ENCODE measurements at places on chromosomes 3 and 15.

GRCh38 chr3:9153904-9154619 lies 95.4 kb downstream of the SRGAP3 start:
- no peak for DNase-seq

DNA sequence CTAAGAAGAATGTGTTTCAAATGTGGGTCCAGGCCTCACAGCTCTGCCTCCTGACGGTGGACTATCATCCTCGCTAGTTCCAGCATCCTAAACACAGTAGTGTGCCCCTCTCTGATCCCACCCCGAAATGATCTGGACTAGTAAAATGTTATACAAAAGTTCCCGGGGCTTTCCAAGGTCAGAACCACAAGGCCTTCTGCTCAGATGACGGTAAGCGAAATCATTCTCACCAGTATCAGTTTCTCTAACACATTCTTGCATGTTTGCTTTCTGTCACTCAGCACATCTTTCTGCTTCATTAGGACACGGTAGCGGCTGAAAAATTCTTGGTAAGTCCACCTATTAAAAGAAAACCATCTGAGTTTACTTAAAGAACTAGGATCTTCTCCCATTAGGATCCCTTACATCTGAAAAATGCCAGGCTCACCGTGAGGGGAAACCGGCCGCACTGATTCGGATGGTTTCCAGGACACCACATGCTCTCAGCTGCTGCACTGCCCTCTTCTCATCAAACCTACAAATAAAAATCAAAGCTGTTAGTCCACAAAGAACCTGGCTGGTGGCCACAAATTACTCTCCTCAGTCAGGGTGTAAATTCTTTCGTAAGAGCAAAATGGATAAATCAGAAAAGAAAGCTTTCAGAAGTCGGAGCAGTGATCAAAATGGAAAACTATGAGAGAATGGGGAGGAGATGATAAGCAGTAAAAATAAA lies 83.9 kb upstream of the MYO5C start:
- no peak for DNase-seq

- DNase-seq: no peak
Observed at GRCh38 chr15:64686130-64686735, 89.2 kb downstream of the RBPMS2 start.

DNA sequence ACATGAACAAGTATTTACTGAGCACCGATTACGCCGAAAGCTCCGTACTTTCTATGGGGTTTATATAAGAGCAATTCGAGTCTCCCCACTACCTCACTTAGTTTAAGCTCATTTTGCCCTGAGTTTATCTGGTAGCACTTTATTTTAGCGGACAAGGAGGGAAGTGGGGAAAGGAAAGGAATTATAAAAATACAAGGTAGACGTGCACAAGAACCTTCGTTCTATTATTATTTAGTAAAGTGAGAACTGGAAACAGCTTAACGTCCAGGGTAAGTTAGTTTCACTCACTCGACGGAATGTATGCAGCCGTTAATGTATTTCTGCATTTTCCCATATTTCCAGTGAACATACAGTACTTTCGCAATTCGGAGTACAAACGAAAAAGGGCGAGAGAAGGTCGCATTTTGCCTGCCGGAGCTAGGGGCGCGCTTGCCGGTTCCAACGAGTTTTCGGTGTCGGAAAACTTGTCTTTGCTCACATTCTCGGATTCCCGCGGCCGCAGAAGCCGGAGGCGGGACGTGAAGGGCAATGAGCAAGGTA lies 1.2 kb upstream of the STT3B start:
- DNase-seq: no peak

DNA sequence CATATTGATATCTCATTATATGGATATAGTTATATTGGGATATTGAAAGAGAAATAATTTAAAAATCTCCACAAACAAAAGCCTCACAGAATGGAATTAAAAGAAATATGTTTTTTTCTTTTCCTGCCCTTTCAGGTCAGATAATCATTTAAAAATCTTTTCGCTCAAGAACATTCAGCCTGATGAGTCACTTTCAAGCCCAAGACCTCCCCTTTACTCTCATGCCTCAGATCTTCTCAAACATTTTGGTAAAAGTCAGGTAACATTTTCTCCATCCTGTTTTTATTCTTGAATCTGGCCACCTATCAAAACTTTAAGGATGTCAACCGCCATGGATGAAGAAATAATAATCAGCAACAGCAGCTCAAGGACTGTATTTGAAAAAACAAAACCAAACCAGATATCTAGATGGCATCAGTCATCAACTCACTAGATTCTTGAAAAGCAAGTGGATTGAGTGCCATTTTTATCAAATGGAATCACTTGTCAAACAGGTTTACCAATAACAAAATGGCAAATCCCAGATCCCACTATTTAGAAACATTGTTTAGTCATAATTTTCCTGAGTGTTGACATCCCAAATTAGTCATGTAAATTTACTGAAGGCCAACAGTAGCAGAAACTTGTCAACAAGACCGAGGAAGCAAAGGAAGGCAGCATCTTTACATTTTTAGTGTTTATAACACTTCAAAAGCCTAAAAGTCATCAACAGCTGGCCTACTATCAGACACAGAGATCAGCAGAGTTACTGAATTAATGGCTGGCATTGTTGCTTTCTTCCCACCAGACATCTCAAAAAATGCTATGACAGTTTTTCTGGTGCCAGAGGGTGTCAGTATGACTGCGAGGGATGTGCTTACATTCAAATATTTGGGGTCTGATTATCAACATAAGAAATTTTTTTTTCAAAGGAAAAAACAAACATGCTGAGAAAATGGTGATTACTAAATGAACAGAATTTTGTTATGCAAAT lies 444.7 kb downstream of the MAGI1 start:
- no peak for DNase-seq

GRCh38 chr15:65621638-65622037 lies at the start of gene SLC24A1:
Gene SLC24A1, plus strand, starts transcription at chr15:65621938. Its CDS starts 2,143 bp downstream, at chr15:65624081.
- DNase-seq: no peak

- DNase-seq: no peak
Observed at GRCh38 chr15:58957101-58957973, 23.9 kb upstream of the SLTM start.

DNA sequence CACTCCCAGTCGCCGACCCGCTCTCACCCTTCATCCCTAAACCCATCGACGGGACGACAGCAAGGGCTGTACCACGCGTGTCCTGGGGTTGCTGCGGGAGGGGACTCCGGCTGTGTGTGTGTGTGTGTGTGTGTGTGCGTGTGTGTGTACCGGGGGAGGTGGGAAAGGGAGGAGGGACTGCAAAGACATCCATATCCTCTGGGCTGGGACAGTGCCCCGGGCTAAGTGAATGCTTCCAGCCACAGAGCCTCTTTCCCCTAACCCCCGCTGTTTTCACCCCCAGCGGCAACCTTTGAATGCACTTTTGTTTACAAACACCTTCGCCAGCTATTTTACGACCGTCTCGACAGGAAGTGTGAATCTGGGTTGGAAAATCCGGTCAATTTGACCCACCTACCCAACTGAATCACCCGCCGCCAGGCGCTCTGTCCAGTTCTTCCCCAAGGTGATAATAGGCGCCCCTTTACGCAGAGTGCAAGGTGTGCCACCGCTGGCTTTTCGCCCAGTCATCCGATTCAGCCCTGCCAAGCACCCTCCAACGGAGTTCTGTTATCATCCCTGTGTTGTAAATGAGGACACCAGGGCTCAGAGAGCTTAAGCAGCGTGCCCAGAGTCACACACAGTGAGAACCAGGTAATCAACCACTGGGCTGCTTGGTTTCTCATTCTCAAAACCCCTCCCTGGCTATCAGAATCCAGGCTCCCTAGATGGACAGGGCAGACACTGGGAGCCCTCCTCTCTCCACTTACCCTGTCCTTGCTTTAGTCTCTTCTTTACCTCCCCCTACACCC lies 739 bp upstream of the AMOTL2 start:
- no peak for DNase-seq

- DNase-seq: no peak
Observed at GRCh38 chr3:117962750-117963149, 1071.9 kb downstream of the IGSF11 start.

DNA sequence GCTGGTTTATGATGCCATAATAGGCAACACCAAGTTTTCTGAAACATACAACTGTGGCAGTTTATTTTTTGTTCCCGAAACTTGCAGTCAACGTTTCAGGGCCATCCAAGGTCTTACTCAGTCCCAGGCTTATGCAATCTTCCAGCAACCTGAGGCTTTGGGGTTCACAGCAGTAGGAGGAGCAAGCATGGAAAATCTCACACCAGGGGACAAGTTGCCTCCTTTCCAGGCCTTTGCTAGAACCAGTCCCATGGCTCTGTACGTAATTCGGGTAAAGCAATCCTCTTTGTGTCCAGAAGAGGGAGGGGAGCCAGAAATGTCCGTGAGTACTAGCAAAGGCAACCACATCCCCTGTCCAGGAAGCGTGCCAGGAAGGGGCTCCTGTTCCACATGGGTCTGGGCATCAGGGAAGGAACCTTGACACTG lies 4.7 kb upstream of the FAM240A start:
- no peak for DNase-seq

DNA sequence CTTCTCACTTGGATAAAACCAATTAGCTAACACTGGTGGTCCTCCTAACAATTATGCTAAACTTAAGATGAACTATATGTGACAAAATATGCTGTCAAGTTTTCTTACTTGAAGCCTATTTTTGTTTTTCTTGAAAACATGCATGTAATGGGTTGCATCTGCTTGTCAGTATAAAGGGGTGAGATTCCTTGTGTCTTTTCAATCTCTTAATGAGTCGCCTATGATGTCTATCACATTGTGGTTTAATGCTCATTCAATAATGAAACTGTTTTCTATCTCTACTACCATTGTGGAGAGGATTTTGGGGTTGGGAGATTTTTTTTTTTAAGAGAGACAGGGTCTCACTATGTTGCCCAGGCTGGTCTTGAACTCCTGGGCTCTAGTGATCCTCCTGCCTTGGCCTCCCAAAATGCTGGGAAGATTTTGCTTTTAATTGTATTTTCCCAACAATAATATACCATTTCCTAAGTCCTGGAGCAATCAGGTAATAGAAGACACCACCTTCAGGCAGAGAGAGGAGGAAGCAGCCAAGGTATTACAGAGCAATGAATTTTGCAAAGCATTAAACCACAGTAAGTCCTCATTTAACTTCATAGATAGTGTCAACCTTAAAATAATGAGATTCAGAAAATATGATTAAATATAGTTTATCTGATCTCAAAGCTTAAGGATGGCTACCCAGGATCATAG lies 17.4 kb upstream of the TRMT10C start:
- DNase-seq: no peak

DNA sequence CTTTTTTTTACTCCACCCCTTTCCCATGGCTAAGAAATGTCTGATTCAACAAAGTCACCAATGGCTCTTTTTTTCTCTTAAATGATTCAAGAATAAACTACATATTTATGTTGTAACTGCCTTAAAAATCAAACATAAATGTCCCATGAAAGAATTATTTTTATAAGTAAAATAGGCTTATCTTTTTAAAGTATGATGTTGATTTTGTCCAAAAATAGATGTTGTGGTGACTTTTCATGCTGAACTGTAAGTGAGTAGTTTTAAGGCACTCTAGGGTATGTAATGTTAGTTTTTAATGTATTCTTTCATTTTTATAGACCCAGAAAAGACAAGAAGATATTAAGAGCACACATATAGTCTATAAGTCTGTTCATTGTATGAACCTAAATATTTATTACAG lies 594.9 kb downstream of the NLGN1 start:
- no peak for DNase-seq

GRCh38 chr3:46703013-46703520 lies 1.9 kb downstream of the TMIE start:
- no peak for DNase-seq

DNA sequence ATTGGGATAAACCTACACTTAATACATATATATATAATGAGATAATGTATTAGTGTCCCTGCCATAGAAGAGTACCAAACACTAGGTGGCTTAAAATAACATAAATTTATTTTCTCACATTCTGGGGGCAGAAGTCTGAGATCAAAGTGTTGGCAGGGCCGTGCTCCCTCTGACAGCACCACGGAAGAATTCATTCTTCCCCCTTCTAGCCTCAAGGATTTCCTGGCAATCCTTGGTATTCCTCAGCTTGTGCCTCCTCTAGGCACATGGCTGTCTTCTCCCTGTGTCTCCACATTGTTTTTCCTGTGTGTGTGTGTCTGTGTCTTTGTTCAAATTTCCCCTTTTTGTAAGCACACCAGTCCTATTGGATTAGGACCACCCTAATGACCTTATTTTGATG lies 115.2 kb upstream of the AGBL1 start:
- DNase-seq: no peak

GRCh38 chr15:23073890-23074646 lies 34.7 kb upstream of the TUBGCP5 start:
- no peak for DNase-seq

DNA sequence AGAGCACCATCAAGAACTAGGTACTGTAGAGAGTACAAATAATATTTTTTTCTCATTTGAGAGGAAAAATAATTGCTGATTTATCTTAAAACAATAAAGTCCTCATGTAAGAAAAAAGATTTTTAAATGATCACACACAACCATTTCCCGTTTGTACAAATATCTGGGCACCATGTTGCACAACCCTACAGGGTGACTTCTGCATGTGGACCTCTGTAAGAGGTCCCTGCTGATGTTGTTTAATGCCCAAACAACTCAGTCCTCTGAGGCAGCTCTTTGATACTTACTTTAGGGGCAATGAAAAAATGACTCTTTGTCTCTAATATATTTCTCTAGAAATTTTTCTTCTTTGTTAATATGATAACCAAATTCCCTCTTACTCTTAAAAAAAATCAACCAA lies 168.1 kb upstream of the SATB1 start:
- DNase-seq: no peak

DNA sequence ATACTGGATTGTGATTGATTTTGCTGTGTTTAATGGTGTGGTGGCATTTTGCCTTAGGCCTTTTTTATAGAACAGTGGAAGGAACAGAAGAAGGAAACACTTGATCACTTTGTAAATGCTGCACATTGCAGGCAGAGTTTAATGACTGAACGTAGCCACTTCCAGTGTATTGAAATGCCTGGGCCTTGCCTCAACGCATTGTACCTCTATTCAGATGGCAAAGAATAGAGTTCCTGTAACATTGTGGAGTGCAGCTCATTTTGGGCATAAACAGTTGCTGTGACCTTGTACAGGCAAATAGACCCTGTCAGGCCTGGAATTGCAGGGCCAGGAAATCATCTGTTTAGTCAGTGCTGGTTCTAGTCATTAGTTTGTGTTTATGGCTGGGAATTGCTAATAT lies 225.0 kb downstream of the EPHA3 start:
- no peak for DNase-seq

DNA sequence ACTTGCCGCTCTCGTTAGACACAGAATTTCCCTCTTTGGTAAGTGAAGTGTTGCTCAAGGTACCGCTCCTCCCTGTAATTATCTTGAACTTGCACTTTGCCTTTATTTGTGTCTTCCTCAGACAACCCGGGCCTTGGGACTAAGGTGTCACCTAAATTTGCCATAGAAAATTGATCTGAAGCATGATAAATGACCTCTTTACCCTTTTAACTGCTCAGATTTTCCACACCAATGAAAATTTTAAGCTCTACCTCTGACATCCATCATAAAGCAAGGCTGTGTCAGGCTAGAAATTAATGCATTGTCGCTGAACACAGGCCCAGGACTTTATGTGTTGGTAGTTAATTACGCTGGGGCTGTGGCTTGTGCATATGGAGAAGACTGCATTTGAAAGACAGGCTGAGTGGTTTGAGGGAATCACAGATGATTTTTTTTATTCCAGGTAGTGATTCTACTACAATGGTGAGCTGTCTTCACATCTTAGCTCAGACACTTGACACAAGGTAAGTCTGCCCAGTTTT lies 199.6 kb upstream of the CHRM5 start:
- no peak for DNase-seq
